Renal cortex interstitium (tissue), 15 donors: ENCODE measurements at places on chromosomes 5 and 9.

DNA sequence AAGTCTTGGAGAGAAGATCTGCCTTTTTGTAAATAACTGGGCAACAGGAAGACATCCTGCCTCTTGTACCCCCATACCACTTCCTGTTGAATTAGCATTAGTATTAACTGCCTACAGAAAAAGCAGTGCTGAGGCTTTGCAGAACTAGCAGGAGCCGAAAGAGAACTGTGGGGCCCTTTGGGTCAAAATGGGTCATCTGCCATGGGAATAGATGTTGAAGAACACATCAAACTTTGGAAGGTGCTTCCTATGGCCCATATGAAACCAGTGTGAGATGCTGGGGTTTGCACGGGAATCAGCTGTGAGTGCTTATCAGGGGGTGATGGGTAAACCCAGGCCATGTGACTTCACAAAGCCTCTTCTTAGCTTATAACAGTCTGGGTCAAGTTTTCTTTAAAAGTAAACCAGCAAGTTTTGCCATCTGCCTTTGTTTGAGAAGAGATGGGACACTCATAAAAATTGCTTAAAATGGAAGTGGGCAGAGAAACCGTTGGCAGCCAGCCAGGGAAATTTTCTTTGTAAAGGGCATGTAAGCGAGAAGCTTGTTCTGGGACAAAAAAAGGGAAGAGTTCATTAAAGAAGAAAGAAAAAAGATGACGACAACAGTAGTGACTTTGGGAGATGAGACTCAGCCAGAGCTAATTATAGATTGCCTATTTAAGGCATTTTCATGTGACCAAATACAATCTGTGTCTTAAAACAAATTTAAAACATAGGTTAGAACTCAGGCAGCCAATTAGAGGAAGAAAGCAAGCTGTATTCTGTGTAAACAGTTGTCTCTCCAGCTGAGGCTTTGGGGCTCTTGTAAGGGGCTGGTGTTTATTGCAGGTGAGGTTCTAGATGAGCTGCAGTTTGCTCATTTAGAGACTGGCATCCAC is 4.4 kb downstream of the SLC25A25 start:
- DNase-seq = peak; percentile 60

GRCh38 chr5:180069589-180070247 is 1.8 kb downstream of the RNF130 start:
- no peak for DNase-seq

DNA sequence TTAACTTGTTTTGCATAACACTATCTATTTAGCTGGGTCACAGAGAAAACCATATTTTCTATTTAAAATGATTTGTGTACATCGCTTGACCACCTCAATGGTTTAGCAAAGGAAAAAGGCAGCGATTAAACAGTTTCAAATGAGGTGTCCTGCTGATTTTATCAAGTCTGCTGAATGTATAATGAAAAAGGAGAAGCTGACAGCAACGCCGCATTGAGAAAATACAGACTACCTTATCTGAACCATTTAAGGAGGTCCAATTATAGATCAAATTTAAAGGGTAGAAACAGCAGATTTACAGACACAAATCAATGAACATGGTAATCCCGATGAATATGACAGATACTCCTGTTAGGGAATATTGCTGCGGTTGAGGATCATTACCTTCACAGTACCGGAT is 29.6 kb downstream of the PSMB7 start:
- no peak for DNase-seq

DNA sequence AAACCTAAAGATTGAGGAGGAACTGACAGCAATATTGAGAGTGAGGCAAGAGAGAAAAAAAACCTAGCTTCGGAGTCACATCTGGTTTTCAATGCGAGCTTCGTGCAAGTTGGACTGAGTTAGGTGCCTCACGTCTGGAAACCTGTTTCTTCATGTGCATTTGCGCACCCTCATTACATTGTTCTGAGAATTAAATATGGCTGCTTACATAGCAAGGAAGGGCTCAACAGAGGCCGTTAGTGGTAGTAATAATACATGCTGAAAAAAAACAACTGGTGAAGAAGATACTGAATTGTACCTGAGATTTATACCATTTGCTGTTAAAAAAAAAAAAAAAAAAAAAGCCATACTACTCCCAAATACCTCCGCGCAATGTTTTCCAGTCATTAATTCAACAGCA is 18.6 kb downstream of the DNAJA1 start:
- no peak for DNase-seq

DNA sequence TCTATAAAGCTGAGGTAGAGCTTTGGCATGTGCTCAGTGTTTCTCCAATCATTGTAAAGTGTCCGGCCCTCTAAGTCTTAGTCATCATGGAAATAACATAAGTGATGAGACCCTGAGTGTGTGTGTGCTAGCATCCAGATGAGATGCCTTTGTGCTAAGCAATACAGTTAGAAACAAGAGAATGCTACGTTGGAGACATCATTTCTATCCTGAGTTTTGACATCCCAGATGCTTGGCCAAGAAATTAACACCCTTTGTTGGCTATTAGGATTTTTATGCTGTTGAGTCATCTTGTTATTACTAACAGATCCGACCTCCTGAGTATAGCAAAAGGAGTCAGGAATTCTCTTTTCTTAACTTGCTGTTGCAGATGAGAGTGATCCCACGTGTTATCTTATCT is 508.0 kb downstream of the GADD45G start:
- no peak for DNase-seq

DNA sequence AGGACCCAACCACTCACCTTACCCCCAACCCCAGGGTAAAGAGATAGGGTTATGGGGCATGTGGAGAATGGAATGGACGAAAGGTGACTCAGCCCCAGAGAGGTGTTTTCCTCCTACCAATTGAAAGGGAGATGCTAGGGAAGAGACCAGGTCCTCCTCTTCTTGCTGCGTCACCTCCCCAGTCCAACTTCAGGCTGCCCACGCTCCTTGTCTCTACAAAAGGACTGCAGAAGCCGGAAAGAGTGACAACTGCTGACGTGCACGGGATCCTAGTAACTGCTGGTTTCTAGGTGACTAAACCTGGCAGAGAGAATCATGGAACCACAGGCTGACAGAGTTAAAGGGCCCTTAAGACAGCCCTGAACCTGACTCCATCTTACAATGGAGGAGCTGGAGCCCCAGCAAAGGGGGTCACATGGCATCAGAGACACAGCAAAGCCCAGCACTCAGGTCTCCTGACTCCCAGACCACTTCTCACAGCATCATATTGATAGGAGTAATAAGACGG is 2.2 kb downstream of the GPX3 start:
- DNase-seq = no peak

DNA sequence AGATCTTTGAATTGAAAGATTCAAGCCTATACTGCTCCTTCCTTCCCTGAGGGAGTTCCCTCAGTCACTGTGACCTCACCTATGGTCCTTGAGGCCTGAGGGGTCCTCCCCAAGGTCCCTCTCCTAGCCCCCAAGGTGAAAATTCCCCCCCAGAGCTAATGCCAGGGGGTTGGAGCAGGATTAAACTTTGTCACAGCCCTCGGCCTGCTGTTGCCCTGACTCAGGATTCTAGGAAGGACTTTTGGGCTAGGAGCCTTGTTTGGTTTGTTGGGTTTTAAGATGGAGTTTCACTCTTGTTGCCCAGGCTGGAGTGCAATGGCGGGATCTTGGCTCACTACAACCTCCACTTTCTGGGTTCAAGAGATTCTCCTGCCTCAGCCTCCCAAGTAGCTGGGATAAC is 123.2 kb downstream of the C5orf15 start:
- no peak for DNase-seq

DNA sequence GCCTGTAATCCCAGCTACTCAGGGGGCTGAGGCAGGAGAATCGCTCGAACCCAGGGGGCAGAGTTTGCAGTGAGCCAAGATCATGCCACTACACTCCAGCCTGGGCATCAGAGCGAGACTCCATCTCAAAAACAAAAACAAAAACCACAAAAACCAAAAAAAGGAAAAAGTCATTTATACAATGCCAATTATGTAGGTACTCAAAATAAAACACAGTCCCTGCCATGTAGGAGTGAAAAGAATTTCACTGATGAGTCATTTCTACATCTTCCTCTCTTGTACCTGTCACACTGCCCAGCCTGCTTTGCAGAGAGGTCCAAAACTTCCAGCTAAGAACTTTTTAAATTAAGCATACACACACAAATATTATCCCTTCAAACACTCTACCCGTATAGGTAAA is 215.8 kb downstream of the EPB41L4A start:
- no peak for DNase-seq

GRCh38 chr9:100100146-100100667 is 1.2 kb downstream of the INVS start:
- DNase-seq = no peak

DNA sequence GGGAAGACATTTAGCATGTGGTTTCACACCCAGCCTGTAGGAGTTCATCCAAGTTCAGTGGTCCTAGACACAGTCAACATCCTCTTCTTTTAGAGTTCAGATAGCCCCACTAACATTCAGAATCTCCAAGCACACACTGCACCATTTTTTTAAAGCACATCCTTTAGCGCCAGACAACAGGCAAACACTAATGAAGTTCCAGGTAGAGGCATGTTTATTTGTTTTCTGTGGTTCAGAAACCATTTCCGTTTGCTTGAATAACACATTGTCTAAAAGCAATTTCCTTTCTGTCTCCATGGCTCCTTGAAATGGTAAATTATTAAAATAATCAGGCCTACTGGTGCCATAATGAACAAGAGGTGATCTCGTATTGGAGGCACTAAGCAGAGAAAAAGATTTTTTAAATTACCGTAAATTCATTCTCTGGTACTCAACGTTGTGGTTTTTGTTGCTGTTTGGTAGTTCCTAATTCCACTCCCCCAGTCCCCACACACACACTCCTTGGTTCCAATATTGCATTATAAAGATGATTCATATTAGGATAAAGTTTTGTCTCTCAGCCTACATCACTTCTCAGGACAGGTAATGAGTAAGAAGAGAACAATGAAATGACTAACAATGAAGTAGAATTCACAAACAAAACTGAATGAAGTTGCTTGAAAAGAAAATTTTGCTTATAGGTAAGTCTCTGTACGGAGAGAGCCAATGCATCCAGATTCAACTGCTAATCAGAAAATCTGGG is 153.1 kb downstream of the PCSK1 start:
- DNase-seq = no peak

DNA sequence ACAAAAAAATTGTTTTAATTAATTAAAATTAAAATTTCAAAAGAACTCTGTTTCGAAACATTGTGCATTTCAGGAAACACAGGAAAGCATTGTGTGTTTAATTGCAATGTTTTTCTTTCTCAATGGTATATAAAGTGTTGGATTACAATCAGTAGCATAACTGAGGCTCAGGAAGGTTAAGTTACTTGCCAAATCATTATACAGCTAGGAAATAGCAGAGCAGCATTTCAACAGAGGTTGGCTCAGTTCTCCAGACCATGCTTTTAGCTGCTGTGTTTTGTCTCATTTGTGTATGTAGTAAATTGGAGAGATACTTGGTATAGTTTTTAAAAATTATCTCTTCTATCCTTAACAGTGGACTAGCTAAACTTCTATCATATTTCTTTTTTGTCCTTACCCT is 30.0 kb upstream of the CAMLG start:
- DNase-seq = no peak

DNA sequence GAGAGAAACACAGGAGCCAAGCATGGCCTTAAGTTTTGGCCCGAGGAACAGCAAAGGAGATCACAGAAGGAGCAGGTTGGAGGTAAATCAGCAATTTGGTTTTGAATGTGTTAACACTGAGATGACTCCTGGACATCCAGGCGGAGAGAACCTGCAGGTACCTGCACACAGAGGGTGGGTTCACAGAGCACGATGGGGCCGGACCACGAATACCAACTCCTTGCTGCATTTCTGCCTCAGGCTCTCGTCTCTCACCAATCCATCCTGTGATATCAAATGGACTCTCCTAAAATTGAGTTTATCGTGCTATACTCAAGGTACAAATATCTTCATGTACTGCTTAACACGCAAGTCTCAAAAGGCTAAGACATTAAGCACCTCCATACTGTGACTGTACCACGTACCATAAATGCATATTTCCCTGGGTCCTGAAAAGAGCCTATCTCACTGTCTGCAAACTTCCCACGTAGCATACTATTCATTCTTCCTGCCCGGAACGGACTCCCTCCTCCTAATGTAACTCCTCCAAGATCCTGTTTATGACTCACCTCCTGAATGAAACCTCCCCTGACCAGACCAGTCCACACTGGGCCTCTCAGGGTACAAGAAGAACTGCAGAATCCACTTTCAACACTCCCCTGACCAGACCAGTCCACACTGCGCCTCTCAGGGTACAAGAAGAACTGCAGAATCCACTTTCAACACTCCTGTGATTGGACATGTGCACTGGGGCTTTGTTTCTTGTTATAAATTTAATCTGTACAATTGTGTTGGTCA is 380.8 kb upstream of the RFX3 start:
- no peak for DNase-seq

DNA sequence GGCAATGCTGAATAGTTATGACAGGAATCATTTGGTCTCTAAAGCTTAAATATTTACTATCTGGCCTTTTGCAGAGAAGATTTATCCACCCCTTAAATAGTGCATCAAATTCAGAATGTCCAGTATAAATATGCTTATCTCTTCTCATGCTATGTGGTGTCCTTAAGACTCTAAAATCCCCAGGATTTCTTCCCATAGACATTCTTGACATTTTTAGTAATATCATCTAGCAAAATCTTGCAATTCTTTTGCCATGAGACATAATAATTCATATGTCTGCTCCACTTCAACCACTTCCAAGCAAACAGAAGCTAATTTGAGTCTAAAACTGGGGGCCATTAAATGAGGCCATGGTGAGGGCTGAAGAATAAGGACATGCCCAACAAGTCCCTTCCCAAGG is 1923.4 kb upstream of the CDH9 start:
- no peak for DNase-seq
